Neural crest cell (in vitro differentiated cells): ENCODE measurements at places on chromosomes 16 and 17. TPM values are rescaled to one million over a fixed set of nuclear protein-coding genes. Genes with fewer than 3 reads are reported as not detected.
A peak's percentile ranks its signal among the peaks of the same experiment; 100 is the strongest.

ABCC11 gene
- total RNA-seq = 0.09 and 0.20 TPM in 2 replicates

- no peaks in the 10 kb centered on the region for H3K36me3 ChIP-seq
- peaks cover 6% of the 10 kb centered on the region for H3K4me1 ChIP-seq
- no peak for DNase-seq
Observed at GRCh38 chr16:31099860-31100638, 5.5 kb upstream of the VKORC1 start.

GRCh38 chr17:42845918-42846593 lies 1.7 kb downstream of the AOC2 start:
- no peaks in the 10 kb centered on the region for H3K36me3 ChIP-seq
- no peaks in the 10 kb centered on the region for H3K4me1 ChIP-seq

GRCh38 chr16:14398014-14398717 lies 231.9 kb downstream of the PARN start:
- H3K27ac ChIP-seq = peak overlapping the region; percentile 75
- no peaks in the 10 kb centered on the region for H3K36me3 ChIP-seq
- no peak overlapping the region for H3K4me3 ChIP-seq
- H3K27me3 ChIP-seq = no peaks in the 10 kb centered on the region
- H3K4me1 ChIP-seq = peaks cover 11% of the 10 kb centered on the region

GNAO1 gene
- total RNA-seq = 21.3 and 22.2 TPM in 2 replicates

DNA sequence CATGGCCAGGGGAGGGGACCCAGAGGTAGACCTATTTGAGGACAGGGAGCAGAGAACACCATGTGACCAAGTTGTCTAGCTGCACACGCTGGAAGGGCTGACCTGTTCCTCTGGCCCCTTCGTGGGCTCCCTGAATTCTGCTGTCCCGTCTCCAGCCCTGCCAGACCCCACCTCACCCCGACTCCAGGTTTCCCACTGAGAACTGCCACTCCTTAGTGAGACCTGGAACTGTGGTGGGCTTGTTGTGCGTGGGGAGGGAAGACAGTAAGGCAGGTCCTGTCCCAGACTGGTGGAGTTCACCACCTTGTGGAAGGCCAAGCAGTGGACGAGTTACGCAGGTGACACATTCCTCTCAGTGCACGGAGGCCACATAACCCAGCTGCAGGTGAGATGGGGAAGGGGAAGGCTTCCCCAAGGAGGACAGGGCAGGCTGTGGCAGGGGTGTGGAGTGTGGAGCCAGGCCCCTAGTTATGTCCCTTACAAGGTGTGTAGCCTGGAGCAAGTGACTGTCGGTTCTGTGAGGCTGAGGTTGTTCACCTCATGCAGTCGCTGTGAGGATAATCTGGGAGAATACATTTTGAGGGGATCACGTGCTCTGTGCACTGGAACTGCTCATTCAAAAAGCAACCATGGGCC lies 54.7 kb downstream of the USP22 start:
- peaks cover 16% of the 10 kb centered on the region for H3K36me3 ChIP-seq
- H3K27ac ChIP-seq = peak overlapping the region; percentile 50
- H3K4me1 ChIP-seq = peaks cover 29% of the 10 kb centered on the region
- DNase-seq = no peak
- H3K4me3 ChIP-seq = no peak overlapping the region
- H3K27me3 ChIP-seq = peaks cover 7% of the 10 kb centered on the region

SCNN1G gene
- not detected in 2 replicates for total RNA-seq

TBC1D3 gene
- total RNA-seq = not detected in 2 replicates

DNA sequence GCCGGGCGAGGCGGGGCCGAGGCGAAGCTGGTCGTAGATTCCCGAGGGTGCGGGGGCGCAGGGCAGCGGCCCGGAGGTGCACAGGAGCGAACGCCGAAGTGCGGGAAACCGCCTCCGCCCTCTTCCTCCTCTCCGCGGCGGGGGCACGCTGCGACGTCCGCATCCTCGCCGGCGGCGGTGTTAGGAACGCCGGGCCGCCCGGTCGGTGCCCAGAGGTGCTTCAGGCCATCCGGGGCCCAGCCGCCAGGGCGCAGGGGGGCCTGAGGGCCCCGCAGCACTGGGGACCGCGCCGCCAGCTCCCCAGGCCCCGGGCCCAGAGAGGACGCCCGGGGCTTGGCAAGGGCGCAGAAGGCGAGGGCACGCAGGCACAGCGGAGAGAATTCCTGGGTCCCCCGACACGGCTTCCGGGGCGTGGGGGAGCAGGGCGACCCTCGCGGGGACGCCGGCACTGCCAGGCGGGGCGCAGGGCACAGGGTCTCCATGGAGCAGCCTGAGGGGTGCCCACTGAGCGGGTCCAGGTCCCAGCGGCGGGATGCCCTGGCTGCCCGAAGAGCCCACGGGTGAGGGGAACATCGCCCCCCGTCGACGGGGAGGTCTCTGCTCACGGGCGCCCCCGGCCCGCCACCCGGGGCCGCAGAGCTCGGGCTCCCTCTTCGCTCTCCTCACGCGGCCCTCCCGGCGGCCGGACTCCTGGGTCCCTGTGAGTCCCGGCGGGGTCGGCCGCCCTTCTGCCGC lies 576 bp downstream of the EPOP start:
- DNase-seq = no peak
- H3K27me3 ChIP-seq = peaks cover 66% of the 10 kb centered on the region
- peaks cover 26% of the 10 kb centered on the region for H3K4me1 ChIP-seq
- H3K4me3 ChIP-seq = no peak overlapping the region

TSNAXIP1 gene
- 6.6 and 7.5 TPM in 2 replicates for total RNA-seq

SYT17 gene
- total RNA-seq = 3.1 and 3.6 TPM in 2 replicates

GRCh38 chr17:38738007-38738662 lies 8.0 kb downstream of the CISD3 start:
- H3K4me1 ChIP-seq = peaks cover 28% of the 10 kb centered on the region
- H3K27ac ChIP-seq = peak overlapping the region; percentile 35
- H3K27me3 ChIP-seq = no peaks in the 10 kb centered on the region
- peaks cover 7% of the 10 kb centered on the region for H3K36me3 ChIP-seq

- no peak overlapping the region for H3K27ac ChIP-seq
- peaks cover 16% of the 10 kb centered on the region for H3K27me3 ChIP-seq
- H3K36me3 ChIP-seq = peaks cover 6% of the 10 kb centered on the region
- DNase-seq = peak; percentile 18
- no peak overlapping the region for H3K4me3 ChIP-seq
Observed at GRCh38 chr16:58306327-58306726, 11.5 kb upstream of the PRSS54 start.

DNA sequence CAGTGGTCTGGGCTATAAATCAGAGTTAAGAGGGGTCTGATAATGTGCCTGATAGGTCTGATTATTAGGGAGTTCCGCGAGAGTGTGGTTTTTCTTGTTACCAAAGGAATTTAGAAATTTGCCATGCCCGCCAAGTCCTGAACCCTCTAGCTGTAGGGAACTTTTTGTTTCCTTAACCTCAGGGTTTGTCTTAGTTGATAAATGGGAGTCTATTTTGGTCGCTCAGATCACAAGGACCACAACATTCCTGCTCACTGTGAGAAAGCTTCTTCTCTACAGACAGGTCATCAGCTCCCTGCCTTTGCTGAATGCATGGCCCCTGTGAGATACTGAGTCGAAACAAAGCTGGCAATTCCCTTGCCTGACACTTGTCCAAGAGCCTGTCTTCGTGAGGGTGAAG lies 497.8 kb downstream of the HS3ST4 start:
- no peaks in the 10 kb centered on the region for H3K27me3 ChIP-seq
- no peak overlapping the region for H3K4me3 ChIP-seq
- no peaks in the 10 kb centered on the region for H3K4me1 ChIP-seq

GRCh38 chr16:57624806-57625500 lies 3.5 kb upstream of the ADGRG1 start:
- no peaks in the 10 kb centered on the region for H3K36me3 ChIP-seq
- H3K4me1 ChIP-seq = peaks cover 73% of the 10 kb centered on the region
- H3K27me3 ChIP-seq = no peaks in the 10 kb centered on the region
- no peak overlapping the region for H3K4me3 ChIP-seq
- DNase-seq = no peak

DNA sequence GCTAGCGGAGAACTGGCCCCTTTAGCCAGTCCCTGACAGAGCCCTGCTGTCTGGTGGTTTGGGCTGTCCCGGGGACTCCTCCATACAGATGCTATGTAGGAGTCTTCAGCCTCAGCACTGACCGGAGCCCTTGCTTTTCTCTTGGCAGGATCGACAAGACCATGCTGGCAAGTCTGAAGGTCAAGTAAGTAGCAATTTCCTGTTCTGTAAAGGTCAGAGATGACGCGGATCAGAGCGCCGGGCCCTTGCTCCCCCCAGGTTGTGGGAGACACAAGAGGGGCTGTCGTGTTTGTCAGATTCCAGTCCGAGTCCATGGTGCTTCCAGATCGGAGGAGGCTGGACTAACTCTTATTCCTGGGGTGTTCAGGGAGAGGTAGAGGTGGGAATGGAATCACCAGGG lies 4.1 kb downstream of the RAP1GAP2 start:
- no peaks in the 10 kb centered on the region for H3K36me3 ChIP-seq
- no peak for DNase-seq
- no peak overlapping the region for H3K27ac ChIP-seq
- H3K4me1 ChIP-seq = no peaks in the 10 kb centered on the region
- no peak overlapping the region for H3K4me3 ChIP-seq

AXIN1 gene
- 36.4 and 38.2 TPM in 2 replicates for total RNA-seq

- peaks cover 9% of the 10 kb centered on the region for H3K36me3 ChIP-seq
- no peak overlapping the region for H3K27ac ChIP-seq
- H3K27me3 ChIP-seq = no peaks in the 10 kb centered on the region
- no peak overlapping the region for H3K4me3 ChIP-seq
Observed at GRCh38 chr17:43517161-43517560, 29.0 kb downstream of the ETV4 start.

DNA sequence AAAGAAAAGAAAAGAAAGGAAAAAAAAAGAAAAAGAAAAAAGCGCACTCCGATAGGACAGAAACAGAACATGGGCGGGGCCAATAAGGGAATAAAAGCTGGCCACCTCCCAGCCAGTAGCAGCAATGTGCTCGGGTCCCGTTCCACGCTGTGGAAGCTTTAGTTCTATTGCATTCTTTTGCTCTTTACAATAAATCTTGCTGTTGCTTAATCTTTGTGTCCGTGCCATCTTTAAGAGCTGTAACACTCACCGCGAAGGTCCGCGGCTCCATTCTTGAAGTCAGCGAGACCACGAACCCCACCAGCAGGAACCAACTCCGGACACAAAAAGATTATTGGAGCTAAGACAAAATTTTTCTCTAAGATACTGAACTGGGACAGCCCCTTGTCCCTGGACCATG lies 3.1 kb upstream of the ARL5C start:
- H3K4me1 ChIP-seq = peaks cover 19% of the 10 kb centered on the region
- peaks cover 3% of the 10 kb centered on the region for H3K36me3 ChIP-seq
- peak overlapping the region; percentile 72 for H3K4me3 ChIP-seq

TEDC2 gene
- total RNA-seq = 65.1 and 66.5 TPM in 2 replicates

GRCh38 chr16:27430923-27431484 lies 29.0 kb downstream of the IL21R start:
- no peak overlapping the region for H3K4me3 ChIP-seq
- no peak overlapping the region for H3K27ac ChIP-seq
- peaks cover 8% of the 10 kb centered on the region for H3K4me1 ChIP-seq
- H3K36me3 ChIP-seq = no peaks in the 10 kb centered on the region

DNA sequence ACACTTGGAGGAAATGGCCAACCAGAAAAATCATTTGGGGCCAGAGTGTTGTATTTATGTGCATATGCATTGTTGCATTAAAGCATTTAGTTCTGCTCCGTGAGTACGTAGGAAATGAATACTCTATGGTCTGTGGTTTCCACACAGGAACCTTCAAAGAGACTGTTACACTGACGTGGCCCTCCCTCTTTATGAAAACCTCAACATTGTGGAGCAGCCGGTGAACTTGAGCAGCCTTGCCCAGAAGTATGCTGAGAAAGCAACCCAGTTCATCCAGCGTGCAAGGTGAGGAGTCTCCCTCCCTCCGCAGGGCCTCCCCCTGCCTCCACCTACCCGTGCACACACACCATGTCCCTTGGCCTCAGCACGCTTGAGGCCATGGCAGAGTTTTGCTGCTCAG lies 65.2 kb downstream of the ARSG start:
- H3K36me3 ChIP-seq = no peaks in the 10 kb centered on the region
- H3K4me3 ChIP-seq = no peak overlapping the region
- no peak for DNase-seq
- no peaks in the 10 kb centered on the region for H3K4me1 ChIP-seq
- H3K27me3 ChIP-seq = no peaks in the 10 kb centered on the region

GRCh38 chr16:67893743-67894399 lies 817 bp downstream of the PSKH1 start:
- no peaks in the 10 kb centered on the region for H3K36me3 ChIP-seq
- H3K4me1 ChIP-seq = peaks cover 33% of the 10 kb centered on the region
- peak overlapping the region; percentile 96 for H3K4me3 ChIP-seq
- H3K27ac ChIP-seq = peak overlapping the region; percentile 99
- DNase-seq = no peak
- H3K27me3 ChIP-seq = no peaks in the 10 kb centered on the region

- peaks cover 11% of the 10 kb centered on the region for H3K36me3 ChIP-seq
- H3K4me3 ChIP-seq = peak overlapping the region; percentile 97
- peaks cover 3% of the 10 kb centered on the region for H3K27me3 ChIP-seq
- peaks cover 33% of the 10 kb centered on the region for H3K4me1 ChIP-seq
- peak overlapping the region; percentile 99 for H3K27ac ChIP-seq
Observed at GRCh38 chr16:29996766-29997250, 767 bp downstream of the INO80E start.

DNA sequence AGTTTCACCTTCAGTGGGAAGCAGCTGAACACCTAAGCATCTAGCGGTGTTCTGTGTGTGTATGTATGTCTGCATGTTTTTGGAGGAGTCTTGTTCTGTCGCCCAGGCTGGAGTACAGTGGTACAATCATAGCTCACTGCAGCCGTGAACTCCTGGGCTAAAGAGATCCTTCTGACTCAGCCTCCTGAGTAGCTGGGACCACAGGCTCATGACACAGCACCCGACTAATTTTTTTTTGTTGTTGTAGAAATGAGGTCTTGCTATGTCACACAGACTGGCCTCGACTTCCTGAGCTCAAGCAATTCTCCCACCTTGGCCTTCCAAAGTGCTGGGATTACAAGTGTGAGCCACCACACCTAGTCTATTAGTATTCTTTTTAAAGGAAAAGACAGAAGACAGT lies 30.2 kb upstream of the FAAP100 start:
- peaks cover 2% of the 10 kb centered on the region for H3K4me1 ChIP-seq
- peaks cover 14% of the 10 kb centered on the region for H3K36me3 ChIP-seq
- DNase-seq = no peak
- H3K27ac ChIP-seq = no peak overlapping the region

CDRT15 gene
- not detected in 2 replicates for total RNA-seq

ZNF286A gene
- 128 and 130 TPM in 2 replicates for total RNA-seq

- no peak for DNase-seq
- H3K36me3 ChIP-seq = no peaks in the 10 kb centered on the region
- no peak overlapping the region for H3K4me3 ChIP-seq
- H3K27ac ChIP-seq = no peak overlapping the region
Observed at GRCh38 chr16:82728901-82729300, 102.1 kb downstream of the CDH13 start.

HSD17B1 gene
- 1.2 and 1.9 TPM in 2 replicates for total RNA-seq

CD300E gene
- not detected in 2 replicates for total RNA-seq

PTGES3L gene
- 3.4 and 3.5 TPM in 2 replicates for total RNA-seq

- H3K36me3 ChIP-seq = peaks cover 3% of the 10 kb centered on the region
- peak; percentile 90 for DNase-seq
- peaks cover 20% of the 10 kb centered on the region for H3K4me1 ChIP-seq
- peak within 1 kb of the TSS; percentile 89 for H3K27ac ChIP-seq
Observed at GRCh38 chr17:66191593-66192377, at the start of gene CEP112. Gene CEP112 (minus strand): TSS chr17:66192133.

HCRT gene
- 0.47 TPM in 1 of 2 replicates, not detected in the other for total RNA-seq

WDR45B gene
- total RNA-seq = 57.1 and 64.6 TPM in 2 replicates

IRX5 gene
- 12.7 and 14.9 TPM in 2 replicates for total RNA-seq
